ENCODE measurements at places on chromosomes 16 and 17.
A peak's percentile ranks its signal among the peaks of the same experiment; 100 is the strongest.

DNA sequence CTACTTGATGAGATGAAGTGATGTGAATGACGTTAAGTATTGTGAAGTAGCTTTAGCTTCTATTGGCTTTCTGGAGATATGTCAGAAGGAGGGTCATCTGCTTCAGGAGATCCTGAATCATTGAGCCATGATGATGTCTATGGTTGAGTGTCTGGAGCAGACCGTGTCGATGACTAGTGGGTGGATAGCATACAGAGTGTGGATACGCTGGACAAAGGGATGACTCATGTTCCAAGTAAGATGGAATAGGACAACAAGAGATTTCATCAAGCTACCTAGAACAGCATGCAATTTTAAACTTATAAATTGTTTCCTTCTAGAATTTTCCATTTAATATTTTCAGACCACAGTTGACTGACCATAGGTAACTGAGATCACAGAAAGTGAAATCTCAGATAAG is 116.1 kb upstream of the RBBP6 start:
- DNase-seq = no peak

- no peak for DNase-seq
Measured at GRCh38 chr16:27315333-27316037, 1.7 kb downstream of the IL4R start.

DNA sequence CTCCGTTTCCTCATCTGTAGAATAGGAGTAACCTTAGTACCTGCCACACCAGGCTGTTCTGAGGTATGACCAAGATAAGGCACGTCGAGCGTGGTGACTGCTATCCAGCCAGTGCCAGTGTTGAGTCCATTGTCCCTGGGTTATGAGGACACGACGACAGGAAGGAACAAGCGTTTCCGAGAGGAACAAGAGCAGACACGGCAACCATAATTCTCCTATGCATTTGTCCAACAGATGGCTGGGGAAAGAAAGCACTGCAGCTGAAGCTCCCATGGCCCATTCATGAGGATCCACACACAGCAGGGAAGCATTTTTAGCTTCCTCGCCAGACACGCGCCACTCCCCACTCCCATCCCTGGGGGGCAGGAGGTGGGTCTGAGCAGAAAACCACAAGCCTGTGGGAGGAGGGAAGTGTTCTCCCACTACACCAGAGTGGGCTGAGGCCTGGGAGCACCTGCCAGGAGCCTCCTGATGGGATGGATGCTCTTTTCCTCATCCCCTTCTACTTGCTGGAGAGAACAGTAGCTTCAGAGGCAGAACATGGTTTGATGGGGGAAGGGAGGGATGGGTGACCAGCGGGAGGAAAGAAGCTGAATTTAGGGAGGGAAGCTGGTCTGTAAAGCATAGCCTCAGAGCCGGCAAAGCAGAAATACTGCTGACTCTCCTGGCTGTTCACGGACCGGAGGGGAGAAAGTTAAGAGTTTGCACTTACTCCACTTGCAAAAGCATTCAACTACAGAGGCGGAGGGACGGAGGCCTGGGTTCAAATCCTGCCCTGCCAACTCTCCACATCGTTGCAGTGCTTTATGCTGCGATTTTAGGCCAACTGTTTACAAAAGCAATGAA is 2.7 kb downstream of the COTL1 start:
- DNase-seq = no peak

DNA sequence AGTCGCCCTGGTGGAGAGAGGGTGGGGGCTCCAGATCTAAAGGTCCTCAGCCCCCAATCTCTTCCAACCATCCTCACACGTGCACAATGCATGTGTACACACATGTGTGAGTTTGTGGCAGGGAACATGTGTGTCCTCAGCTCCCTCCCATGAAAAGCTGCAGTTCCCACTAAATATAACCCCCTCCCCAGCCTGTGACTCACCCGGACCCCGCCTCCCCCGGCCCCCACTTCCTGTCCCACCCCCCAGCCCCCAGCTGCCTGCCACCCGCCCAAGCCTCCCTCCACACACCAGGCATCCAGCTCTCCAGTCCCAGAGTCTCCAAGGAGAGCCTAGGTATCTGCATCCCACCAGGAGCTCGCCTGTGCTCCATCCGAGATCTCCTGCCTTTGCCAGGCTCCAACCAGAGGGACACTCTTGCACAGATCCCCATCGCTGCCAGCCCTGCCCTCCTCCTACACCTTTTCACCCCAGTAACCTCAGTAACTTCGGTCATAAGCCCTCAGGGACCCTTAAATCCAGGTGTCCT is 3.9 kb downstream of the DLG4 start:
- DNase-seq = no peak

DNA sequence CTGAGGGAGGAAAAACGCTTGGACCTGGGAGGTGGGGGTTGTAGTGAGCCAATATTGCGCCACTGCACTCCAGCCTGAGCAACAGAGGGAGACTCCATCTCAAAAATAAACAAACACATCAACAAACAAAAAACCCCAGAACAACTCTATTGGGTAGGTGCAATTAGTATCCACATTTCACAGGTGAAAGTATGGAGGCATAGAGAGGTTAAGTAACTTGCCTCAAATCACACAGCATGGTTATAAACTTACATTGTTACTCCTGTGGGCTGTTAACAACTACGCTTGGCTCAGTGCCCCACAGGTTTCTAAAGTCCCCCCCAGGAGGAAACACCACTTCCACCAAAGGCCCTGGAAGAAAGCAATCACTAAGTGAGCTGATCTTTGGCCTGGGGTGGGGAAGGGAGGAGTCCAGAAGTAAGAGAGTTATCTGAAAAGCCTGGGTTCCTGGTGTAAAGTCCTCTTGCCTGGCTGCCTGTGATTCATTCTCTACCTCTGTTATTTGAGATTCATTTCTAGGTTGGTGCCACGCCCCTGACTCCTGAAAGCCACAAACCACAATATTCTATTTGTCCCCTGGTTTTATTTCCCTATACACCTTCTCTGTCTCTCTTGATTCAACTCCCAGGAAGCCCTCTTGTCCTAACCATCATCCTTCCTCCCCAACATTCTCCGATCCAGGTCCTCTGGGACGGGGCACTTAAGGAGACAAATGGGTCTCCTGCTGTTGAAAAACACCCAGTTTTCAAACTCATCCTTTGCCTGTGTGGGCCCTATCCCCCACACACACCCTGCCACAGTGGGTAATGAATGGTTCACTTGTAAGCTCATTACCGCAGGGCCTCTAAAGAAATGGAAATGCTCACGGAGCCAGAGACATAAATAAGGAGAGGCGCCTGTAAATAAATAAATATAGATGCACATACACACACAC is 195.4 kb downstream of the XYLT1 start:
- DNase-seq = no peak

GRCh38 chr16:31145398-31145990 is 4.4 kb downstream of the PRSS36 start:
- DNase-seq = no peak

DNA sequence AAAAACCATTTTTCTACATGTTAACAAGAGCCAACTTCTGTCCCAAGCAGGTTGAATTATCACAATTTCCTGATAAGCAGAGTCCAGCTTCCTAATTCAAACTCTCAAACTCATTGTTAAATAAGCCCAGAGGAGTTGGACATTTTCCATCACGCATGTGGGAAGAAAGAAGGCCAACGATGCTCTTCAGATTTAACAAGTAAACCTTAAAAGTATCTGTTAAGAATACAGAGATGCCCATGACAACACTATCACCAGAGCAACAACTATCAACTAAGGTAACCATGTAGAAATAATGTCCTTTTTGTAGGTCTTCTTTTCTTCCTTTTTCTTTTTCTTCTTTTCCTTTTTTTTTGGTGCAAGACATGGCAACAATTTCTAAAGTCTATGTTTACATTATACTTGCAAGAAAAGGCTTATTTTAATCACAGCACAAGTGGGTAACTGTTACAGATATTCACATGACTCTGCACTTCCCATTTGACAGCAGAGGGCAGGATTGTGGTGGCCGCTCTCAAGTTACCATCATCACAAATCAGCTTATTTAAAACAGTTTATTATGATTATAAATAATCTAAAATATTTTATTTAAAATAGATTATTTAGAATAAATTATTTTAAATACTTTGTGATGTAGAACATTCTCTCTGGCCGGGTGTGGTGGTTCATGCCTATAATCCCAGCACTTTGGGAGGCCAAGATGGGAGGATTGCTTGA is 35.7 kb upstream of the DHRS7B start:
- no peak for DNase-seq

DNA sequence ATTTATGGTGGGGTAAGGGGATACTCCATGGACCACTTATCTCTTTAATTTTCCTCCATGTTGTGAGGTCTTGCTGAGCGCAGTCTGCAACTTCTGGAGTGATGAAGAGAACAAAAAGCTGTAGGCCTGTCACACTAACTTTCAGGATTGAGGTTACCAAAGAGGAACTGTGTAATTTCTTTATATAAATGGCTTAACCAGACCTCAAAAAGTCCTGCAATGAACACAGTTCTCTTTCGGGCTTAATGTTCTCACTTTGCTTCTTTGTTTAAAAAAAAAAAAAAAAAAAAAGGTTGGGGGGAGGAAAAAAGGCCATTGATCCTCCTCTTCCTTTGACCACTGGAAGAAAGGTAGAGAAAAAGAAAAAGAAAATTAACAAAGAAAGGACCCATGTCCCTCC is 86.8 kb upstream of the SOX9 start:
- DNase-seq = no peak

GRCh38 chr17:59851439-59852375 is 41.0 kb downstream of the TUBD1 start:
- peak; percentile 55 for DNase-seq

- no peak for DNase-seq
Measured at GRCh38 chr17:83091257-83092141, 12.1 kb downstream of the METRNL start.

GRCh38 chr16:496097-496886 is 31.2 kb upstream of the CAPN15 start:
- no peak for DNase-seq

DNA sequence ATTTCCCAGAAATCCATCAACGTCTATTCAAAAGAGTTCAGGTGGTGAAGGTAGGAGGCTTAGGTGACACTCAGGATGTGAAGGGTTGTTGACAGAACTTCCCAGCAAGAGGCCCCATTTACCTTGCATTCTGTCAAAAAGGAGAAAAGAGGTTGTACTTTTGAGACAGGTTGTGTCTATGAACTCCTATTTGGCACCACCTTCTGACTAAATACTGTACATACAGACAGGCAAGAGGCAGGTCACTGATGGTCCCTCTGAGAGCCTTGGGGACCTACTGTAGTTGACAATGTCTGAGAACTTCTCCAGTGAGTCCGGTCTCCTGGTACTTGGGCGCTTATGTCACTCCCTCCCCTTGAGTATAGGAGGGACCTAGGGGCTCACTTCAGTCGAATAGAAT is 479.3 kb upstream of the ZFHX3 start:
- DNase-seq = no peak

DNA sequence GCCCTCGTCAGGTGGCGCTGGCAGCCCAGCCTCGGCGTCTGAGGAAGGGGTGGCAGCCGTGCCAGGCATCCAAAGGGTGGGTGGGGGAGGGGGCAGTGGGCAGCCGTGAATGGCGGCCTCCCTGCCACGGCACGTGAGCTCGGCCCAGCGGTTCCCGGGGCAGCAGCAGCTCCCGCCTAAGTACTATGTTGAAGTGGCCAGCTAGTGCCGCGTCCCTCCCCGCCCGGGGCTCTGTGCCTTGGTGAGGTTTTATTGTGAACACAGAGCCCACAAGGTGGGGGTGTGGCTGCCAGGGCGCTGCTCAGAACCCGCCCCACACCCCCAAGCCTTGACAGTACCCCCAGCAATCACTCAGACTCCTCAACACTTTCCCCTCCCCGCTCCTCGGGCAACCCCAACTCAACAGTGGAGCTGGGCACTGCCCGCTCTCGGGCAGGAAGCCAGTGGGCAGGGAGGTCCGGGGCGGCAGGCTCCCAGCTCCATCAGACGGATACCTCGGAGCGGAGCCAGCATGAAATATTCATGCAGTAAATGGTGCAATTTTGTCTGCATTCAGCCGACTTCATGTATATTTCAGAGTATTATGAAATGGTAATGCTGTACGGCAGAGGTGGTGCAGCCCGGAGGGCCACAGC is 80.4 kb downstream of the ENGASE start:
- DNase-seq = no peak

DNA sequence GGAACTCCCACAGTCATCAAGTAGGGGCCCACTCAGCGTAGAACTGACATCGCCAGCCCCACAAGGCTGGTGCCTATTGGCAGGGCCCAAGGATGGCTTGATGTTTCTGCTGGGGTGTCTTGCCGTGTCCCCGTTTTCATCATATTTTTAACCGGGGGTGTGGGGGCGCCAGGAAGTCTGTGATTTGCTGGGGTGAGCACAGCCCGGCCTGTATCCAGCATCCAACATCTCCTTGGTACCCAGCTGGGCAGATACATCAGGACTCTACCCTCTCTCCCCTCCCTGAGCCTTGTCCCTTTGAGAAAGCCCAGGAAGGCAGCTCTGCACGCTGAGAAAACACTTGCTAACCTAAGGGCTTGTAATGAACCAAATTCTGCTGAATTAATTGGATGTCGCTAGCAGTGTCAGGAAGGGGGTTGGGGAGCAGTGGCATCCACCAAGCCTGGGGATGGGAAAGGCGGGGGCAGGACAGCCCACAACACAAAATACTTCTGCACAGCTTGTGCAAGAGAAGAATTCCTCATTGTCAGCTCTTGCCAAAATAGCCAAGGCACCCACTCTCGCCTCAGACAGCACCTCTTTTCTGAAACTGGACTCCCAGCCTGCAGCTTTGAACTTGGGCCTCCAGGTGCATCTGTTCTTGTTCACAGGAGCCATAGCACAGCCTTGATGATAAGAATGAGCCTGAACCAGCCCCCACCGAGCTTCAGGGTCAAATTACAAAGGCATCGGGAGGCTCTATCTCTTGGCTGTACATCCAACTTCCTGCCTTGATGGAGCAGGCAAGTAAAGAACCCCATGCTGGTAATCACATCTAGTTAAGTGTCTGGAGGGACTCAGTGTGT is 63.7 kb upstream of the LYRM9 start:
- DNase-seq = no peak

GRCh38 chr16:23876256-23876896 is 40.6 kb downstream of the PRKCB start:
- no peak for DNase-seq

DNA sequence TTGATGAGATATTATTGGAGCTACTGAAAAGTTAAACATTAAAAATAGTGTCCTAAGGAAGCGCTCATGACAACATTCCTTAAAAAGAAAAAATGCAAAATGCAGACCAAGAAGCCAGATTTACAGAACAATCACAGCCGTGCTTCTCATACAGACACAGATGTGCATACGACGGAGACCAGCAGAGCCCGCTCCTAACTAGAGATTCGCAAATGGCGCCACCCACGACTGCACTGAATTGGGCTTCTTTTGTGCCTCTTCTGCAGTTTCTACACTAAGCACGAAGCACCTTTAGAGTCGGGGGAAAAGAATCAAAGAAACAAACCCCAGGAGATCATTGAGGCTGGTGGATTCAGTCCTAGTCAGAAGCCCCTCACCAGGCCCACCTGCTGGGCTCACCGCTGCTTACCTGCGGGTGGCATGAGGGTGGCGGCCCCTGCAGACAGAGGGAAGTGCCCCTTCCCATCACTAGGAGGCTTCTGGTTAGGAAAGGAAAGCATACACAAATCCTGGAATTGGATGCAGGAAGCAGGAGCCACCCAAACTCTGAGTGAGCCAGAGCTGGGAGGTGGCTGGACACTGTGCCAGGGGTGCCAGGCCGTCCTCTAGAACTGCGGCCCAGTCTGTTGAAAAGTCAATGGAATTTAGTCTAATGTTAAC is 64.9 kb upstream of the CHMP6 start:
- no peak for DNase-seq

All from fibroblast of skin of left quadriceps (primary cell).